GM23338 (cell line): ENCODE measurements at places on chromosomes 2 and 18. TPM values are rescaled to one million over a fixed set of nuclear protein-coding genes. Genes with fewer than 3 reads are reported as not detected.

SALL3 gene
- 29.0 and 39.8 TPM in 2 replicates for total RNA-seq

TACR1 gene
- total RNA-seq = 5.6 and 7.3 TPM in 2 replicates

IKZF2 gene
- 3.1 and 10.1 TPM in 2 replicates for total RNA-seq

HSBP1L1 gene
- 1.8 TPM in 1 of 2 replicates, not detected in the other for total RNA-seq

DNA sequence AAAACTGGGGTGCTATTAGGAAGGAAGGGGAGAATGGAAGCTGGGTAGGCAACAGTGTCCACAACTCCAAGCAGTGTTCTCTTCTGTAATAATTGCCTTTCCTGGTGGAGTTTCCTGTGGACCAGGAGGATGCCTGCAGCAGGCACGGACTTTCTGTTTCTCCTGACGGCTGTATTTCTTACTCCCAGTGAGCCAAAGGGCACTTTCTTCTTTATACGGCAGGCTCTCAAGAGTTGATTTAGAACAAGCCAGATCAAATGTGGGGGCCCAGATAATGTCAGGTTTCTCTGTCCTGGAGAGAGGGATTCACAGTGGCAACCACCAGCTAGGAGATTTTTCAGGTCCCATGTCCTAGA is 13.0 kb upstream of the PROC start:
- H3K4me3 ChIP-seq = no peak overlapping the region
- peaks cover 14% of the 10 kb centered on the region for H3K4me1 ChIP-seq
- H3K27me3 ChIP-seq = 0 out of 2 replicates have a peak, but pooled peaks cover 3% of the 10 kb centered on the region
- DNase-seq = no peak

GRCh38 chr2:193462411-193462810 is 1267.7 kb upstream of the TMEFF2 start:
- H3K27ac ChIP-seq = no peak overlapping the region
- no peaks in the 10 kb centered on the region for H3K4me1 ChIP-seq
- H3K27me3 ChIP-seq = no peaks in the 10 kb centered on the region

DNA sequence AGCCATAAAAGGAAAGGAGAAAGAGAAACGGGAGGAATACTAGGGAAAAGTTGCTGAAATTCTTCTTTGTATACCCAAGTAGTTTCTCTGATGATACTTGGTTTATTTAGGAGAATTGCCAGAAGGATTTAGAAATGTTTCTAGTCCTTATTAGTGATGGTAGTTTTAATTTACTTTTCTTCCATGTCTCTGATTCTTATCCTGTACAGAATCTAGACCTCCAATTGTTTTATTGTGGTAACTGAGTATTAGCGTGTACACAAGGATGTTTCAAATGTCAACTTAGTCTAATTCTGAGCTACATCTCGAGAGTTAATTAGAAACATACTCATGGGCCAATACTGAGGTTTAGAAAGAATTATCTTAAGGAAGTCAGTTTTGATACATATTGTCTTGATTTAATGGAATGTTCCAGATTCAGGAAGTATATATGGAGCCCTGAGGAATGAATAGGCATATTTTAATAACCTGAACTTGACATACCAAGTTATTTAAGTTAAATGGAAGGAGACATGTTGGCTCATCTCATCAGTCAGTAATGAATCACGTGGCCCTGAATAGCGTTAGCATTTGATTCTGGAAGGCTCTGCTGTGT is 219.6 kb downstream of the LTBP1 start:
- H3K27ac ChIP-seq = no peak overlapping the region
- no peak overlapping the region for H3K4me3 ChIP-seq
- H3K4me1 ChIP-seq = no peaks in the 10 kb centered on the region
- H3K36me3 ChIP-seq = peaks cover 3% of the 10 kb centered on the region; the same call in 1 of the 2 replicates
- H3K27me3 ChIP-seq = no peaks in the 10 kb centered on the region
